WERI-Rb-1 (cell line): ENCODE measurements at places on chromosomes 4 and X.

- DNase-seq: no peak
Observed at GRCh38 chr4:80452768-80453167, 117.2 kb downstream of the CFAP299 start.

- DNase-seq: no peak
Observed at GRCh38 chr4:88828842-88829571, 131.4 kb upstream of the NAP1L5 start.

- no peak for DNase-seq
Observed at GRCh38 chr4:78846258-78846657, 70.1 kb downstream of the BMP2K start.

- no peak for DNase-seq
Observed at GRCh38 chr4:2786794-2787229, 6.1 kb upstream of the SH3BP2 start.

- peak; percentile 29 for DNase-seq
Observed at GRCh38 chrX:107477406-107477805, 28.0 kb downstream of the FRMPD3 start.
